ENCODE measurements at places on chromosomes 16 and 17.

- DNase-seq, result no peak
These were observed 111.8 kb downstream of the SDK2 start for GRCh38 chr17:73532421-73532901.

GRCh38 chr16:51507286-51507685 lies 356.2 kb upstream of the SALL1 start:
- no peak for DNase-seq

- no peak for DNase-seq
These were observed 42.2 kb downstream of the ABAT start for GRCh38 chr16:8716592-8716991.

GRCh38 chr17:976312-976711 lies 3.3 kb downstream of the NXN start:
- DNase-seq, result no peak

GRCh38 chr17:349666-350065 lies 2.9 kb downstream of the RPH3AL start:
- no peak for DNase-seq

GRCh38 chr16:31377210-31377903 lies 15.8 kb upstream of the ITGAD start:
- DNase-seq, result no peak

DNA sequence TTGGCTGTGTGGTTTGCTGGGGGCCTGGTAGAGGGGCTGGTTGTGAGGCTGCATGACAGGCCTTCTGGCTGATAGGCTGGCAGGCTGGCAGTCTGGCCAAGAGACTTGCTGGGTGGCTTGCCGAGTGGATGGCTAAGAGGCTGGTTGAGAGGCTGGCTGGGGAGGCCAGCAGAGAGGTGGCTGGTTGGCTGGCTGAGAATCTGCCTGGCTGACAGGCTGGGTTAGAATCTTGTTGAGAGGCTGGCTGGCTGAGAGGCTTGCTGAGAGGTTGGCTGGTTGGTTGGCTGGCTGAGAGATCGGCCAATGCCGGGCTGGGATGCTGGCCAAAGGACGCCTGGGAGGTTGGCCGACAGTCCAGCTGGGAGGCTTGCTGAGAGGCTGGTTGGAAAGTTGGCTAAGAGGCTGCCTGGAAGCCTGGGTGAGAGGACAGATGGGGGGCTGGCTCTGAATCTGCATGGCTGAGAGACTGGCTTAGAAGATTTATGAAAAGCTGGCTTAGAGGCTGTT lies 35.9 kb upstream of the ACSM2B start:
- no peak for DNase-seq

- DNase-seq, result no peak
These were observed 1.0 kb downstream of the UTP4 start for GRCh38 chr16:69133373-69133954.

DNA sequence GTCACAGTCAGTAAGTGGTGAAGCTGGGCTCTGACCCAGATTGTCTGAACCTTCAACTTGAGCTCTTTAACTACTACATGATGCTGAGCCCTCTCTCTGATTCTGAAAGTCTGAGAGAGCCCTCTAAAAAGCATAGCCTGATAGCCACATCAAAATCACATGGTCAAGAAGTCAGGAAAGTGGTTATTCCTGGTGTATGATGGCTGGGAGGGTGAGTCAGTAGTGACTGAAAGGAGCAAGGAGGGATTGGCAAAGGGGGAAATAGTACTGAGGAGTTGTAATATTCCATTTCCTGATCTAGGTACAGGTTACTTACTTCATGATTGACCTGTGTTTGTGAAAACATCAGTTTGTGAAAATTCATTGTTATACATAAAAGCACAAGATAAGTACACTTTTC lies 89.1 kb downstream of the SSH2 start:
- no peak for DNase-seq

DNA sequence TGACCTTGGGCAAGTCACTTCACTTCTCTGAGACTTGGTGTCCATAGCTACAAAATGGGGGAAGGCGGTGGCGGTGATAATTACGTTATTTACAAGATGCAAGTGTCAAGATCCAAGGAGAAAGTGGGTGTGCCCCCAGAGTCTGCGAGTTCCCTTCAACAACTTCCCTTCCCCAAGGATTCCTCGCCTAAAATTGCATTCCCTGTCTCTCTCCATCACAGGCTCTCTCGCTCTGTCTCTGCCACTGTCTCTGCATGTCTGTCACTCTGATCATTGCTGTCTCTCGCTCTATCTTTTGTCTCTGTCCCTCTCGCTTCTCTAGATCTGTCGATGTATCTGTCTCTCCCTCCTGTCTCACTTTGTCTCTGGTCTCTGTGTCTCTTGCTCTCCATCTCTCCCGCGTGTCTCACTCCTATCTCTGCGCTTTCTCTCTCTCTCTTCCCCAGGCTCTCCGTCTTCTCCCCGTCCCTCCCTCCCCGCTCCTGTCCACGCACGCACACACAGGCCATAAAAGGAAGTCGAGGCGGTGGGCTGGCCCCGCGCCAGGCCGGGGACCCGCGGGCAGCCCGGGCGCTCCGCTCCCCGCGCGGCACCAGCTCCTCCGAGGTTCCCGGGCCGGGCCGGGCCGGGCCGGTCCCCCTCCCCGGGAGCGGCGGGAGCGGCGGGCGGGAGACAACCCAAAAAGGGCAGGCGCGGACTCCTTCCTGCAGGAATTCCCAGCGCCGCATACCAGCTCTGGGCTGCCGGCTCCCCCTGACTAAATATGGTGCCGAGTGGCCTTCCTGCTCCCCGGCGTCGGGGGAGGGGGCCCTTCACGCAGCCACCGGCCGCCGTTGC lies 1.1 kb upstream of the MYH11 start:
- DNase-seq, result no peak

DNA sequence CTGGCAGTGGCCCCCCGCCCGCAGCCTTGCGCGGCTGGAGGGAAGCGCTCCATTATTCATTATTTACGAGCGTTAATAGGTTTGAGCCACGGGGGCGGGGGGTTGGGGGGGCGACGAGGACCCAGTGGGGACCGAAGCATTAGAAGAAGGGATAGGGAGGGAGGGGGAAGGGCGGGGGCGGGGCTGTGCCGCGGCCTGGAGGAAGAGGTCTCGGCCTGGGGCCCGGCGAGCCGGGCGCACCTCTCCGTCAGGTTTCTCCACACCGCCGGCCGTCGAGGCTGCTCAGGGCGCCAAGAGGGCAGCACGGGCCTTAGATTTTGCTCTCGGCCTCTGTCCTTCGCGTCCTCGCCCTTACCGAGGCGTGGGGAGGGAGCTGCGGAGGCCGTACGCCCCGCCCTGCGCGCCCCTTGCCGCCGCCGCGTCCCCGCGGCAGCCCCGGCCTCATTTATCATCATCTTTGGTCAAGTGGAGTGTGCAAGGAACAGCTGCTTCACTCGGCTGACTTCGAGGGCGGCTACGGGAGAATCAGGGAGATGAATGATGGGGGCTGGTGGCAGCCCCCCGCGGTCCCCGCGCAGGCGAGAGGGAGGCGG lies 54.2 kb downstream of the SREBF1 start:
- DNase-seq, result no peak

DNA sequence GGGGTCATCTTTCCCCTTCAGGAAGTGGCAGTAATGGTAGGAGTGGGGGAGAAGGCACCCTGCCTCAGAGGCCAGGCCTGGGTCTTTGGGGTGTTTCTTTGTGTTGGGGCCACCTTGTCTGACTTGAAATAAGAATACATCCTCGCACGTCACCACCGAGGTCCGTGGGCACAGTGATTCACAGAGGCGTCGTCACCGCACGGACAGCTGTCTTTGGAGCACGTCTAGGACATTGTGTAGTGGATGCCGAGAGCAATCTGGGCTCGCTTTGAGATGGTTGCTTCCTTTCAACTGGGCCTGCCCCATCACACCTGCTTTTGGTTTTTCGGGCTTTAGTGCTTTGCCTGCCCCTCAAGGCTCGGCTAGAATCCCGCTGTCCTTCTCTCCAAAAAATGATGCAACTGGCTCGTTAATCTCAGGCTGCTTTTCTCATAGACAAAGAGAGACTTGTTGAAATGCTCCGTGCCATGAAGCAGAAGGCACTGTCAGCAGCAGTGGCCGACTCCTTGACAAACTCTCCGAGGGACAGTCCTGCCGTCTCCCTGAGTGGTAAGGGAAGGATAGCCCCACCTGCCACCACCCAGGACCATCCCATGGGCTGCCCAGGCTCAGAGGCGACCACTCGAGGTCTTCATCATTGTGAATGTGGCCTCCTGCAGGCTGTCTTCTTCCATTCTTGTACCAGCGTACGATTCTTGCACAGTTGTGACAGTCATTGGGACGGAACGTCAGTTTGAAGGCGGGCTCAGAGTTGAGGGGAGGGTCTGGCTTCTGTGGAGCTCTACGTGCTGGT lies 24.0 kb downstream of the GINS2 start:
- no peak for DNase-seq

- no peak for DNase-seq
These were observed 20.4 kb downstream of the RAI1 start for GRCh38 chr17:17701658-17702057.

DNA sequence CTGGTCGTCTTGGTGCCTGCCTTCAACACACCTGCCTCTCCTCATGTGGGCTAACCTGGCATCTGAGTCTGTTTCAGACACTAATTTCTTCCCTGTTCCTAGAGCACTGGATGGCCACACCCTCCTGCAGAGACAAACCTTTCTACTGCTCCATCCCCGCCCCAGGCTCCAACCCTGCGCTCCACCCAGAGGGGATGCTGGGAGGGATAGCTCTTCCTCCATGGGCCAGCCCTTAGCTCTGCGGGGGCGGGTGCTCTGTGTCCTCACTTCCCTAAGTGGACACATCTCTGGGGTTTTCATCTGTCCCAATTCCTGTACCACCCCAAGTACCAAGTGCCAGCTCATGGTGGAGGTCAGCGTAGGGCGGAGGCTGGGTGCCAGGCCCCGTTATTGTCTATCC lies 11.0 kb upstream of the CRISPLD2 start:
- DNase-seq, result no peak

GRCh38 chr17:61048376-61049106 lies 351.1 kb upstream of the TBX2 start:
- no peak for DNase-seq

- no peak for DNase-seq
These were observed 68.5 kb upstream of the DNAH17 start for GRCh38 chr17:78645421-78646295.

GRCh38 chr17:56886288-56886731 lies 27.5 kb downstream of the TRIM25 start:
- DNase-seq, result peak; percentile 72

- DNase-seq, result no peak
These were observed 104.5 kb upstream of the SEC14L1 start for GRCh38 chr17:77036136-77036840.

DNA sequence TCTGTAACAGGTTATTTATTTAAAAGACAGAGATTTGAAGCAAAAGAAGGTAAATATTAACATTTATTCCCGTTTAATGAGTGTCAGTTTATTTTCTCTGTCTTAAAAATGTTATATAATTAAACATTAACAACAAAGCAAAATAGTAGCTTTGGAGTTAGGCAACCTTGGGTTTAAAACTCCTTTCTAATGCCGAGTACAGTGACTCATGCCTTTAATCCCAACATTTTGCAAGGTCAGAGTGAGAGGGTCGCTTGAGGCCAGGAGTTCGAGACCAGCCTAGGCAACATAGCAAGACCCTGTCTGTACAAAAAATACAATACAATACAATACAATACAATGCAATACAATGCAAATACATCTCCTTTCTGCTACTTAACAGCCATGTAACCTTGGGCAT lies 128.7 kb downstream of the CHD9 start:
- peak; percentile 21 for DNase-seq

- no peak for DNase-seq
These were observed 55.2 kb downstream of the GAN start for GRCh38 chr16:81369888-81370504.

DNA sequence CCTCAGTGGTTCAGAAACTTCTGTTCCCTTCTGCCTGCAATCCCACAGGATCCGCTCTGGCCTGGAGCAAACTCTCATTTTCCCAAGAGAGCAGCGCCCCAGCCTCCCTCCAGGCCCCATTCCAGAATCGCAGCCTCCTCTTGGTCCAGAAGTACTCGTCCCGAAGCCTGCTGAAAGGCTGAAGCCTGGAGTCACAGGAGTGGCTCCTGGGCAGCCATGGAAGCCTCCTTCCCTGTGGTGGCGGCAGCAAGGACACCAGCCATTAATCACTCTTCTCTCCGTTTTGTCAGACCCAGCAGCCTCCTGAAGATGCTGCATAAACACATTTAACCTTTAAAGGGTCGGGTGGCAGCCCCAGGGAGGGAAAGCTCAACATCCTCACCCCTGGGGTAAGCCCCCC lies 66.9 kb upstream of the TNRC6C start:
- no peak for DNase-seq

DNA sequence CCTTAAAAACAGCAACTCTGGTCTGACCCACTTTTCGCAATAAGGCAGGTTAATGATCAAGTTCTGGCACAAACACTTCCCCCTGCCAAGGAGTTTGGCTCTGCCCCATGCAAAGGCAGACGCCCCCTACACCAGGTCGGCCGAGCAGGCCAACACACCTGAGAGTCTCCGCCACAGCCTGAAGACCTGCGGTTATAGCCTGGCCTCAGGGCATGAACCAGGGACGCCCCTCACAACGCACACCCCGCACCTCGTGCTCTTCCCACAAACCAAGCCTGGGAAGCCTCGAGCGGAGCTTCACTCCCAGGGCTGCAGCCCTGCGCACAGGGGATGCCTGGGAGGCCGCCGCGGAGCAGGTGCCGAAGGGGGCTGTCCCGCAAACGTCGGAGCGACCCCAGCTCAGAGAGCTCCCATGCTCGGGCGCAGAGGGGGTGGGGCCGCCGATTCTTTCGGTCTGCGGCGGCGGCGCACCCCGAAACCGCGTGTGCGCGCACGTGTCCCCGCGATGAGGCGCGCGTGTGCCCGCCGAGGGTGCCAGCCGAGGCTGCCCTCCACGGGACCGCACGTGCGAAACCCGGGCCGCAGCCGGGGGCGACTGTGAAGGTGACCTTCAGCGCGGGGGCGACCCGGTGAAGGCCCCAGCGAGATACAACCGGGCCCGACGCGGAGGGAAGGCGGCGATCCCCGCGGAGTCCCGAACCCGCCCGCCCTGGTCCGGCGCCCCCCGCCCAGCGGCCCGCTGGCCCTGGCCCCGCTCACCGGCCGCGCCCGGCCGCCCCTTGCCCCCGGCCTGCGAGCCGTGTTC lies 559 bp downstream of the CLUH start:
- peak; percentile 75 for DNase-seq

GRCh38 chr17:82551779-82552457 lies 32.4 kb downstream of the FOXK2 start:
- DNase-seq, result peak; percentile 65

- DNase-seq, result no peak
These were observed 1739.1 kb downstream of the TP53TG3F start for GRCh38 chr16:35198223-35199199.

DNA sequence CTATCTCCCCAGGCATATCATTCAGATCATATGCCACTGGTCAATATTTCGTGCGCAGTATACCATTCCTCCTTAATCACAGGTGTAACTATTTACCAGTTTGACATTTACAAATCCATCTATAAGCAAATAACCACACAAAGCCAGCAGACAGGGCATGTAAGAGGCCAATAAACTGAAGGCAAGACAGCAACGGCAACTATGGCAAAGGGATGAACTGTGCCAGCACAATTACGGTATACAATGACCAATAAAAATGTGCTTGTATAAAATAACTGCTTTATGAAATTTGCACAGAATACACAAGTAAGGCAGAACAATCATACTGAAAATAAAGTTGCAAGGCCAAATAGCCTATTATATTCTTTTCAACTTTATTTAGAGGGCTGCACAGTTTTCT lies 9.2 kb downstream of the NETO2 start:
- no peak for DNase-seq

GRCh38 chr16:85195900-85196772 lies 83.9 kb upstream of the CIBAR2 start:
- no peak for DNase-seq

- DNase-seq, result peak; percentile 83
These were observed 15.7 kb downstream of the ADAM11 start for GRCh38 chr17:44774271-44775135.

- peak; percentile 10 for DNase-seq
These were observed 74.4 kb downstream of the PCTP start for GRCh38 chr17:55825213-55825612.

- peak; percentile 82 for DNase-seq
These were observed 43.5 kb upstream of the KLHDC4 start for GRCh38 chr16:87809150-87809902.
